ENCODE measurements at places on chromosomes 1 and 21.

- DNase-seq = no peak
Observed at GRCh38 chr21:45537746-45538291, 4.4 kb downstream of the SLC19A1 start.

DNA sequence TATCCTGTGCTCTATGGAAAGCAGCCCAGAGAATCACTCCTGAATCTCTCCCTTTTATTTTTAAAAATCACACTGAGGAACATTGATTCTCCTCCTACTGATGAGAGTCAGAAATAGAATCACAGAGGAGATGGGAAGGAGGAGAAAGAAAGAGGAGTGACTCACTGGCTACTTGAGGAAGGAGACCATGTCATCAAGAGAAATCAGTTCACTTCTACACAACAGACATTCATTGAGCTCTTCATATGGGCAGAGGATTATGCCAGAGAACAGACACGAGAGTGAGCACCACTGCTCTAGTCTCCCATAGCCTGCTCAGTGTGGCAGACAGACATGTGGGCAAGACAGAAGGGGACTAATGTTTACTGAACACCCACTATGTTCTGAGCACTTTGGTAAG lies 44.2 kb downstream of the RAB3B start:
- DNase-seq = no peak

GRCh38 chr1:112460615-112461014 lies 48.1 kb upstream of the WNT2B start:
- peak; percentile 5 for DNase-seq

DNA sequence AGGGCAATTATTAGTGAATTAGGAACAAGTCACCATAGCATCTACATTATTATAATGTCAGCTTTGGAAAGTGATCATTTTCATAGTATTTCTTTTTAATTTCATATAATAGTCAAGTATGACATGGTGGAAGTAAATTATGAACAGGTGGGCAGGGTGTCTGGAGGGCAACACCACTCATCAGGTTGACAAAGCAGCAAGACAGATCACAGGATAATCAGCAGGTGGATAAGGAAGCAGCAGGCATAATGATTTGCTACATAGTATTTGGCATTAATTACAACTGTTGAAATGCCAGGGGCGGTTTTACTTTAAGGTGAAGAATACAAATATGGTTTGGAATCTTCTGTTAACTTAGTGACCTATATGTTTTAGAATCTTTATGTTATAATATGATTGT lies 1342.2 kb downstream of the PLA2G4A start:
- no peak for DNase-seq

GRCh38 chr1:184027826-184028695 lies 9.5 kb downstream of the COLGALT2 start:
- DNase-seq = peak; percentile 79

GRCh38 chr1:97837161-97837560 lies 83.7 kb downstream of the DPYD start:
- DNase-seq = no peak

GRCh38 chr1:174191349-174191862 lies 32.1 kb downstream of the RABGAP1L start:
- DNase-seq = peak; percentile 28

GRCh38 chr1:229570891-229571516 lies 12.5 kb upstream of the ABCB10 start:
- DNase-seq = no peak

GRCh38 chr1:113353580-113353979 lies 36.7 kb upstream of the MAGI3 start:
- DNase-seq = no peak

GRCh38 chr1:119715542-119715941 lies 3.8 kb downstream of the PHGDH start:
- DNase-seq = peak; percentile 22

DNA sequence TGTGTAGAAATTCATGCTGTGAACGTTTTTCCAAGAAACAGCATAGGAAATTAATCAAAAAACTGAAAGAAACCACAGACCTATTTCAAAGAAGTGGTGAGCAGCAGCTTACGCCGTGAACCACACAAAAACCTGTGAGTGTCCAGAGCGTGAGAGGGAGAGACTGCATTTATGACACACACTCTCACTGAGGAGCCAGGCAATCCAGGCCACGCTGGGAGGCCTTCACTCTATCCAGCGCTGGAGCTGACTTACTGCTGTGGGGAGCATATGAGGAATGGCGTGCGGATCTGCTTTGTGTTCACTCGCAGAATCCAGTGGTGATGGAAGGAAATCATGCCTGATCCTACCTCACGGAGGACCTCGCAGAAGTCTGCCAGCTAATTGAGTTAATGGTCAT lies 12.7 kb downstream of the ADAMTS1 start:
- DNase-seq = no peak

GRCh38 chr1:226806988-226807387 lies 63.4 kb upstream of the PSEN2 start:
- no peak for DNase-seq

- DNase-seq = no peak
Observed at GRCh38 chr1:209761011-209761635, 5.3 kb downstream of the TRAF3IP3 start.

GRCh38 chr1:71885171-71885570 lies 397.2 kb downstream of the NEGR1 start:
- no peak for DNase-seq

DNA sequence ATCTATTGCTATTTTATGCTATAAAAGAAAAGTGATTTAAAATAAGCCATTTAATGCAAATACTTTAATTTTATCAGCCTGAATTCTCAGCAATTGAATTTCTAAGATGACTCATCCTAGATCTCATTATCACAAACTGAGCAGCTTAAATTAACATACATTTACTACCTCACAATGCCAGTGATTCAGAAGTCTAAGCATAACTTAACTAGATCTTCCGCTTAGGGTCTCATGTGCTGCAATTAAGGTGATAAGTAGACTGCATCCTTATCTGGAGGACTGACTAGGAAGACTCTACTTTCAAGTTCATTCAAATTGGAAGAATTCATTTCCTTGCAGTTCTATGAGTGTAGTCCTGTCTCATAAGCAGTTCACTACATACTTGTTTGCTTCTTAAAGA lies 286.6 kb downstream of the COL11A1 start:
- no peak for DNase-seq

DNA sequence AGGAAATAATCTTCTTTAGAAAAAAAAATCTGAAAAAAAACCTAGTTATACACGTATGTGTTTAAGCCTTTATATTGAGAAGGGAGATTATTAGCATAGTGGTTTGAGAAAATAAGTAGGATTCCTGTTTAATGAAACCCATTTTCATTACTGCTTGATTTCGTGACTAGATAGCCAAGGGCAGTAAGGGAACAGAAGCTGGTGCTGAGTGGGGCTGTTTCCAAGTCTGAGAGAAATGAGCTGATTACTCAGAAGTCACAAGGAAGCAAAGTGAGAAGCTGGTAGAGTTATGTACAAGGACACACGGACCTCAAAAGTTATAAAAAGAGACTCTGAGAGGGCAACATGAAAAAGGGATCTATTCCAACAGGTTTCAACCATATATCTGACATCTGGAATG lies 256.5 kb downstream of the TTLL7 start:
- no peak for DNase-seq

- DNase-seq = no peak
Observed at GRCh38 chr1:204728045-204728444, 42.5 kb upstream of the LRRN2 start.

- DNase-seq = peak; percentile 29
Observed at GRCh38 chr1:81512252-81513003, 288.3 kb upstream of the ADGRL2 start.

- peak; percentile 83 for DNase-seq
Observed at GRCh38 chr21:14259747-14260146, 43.8 kb downstream of the RBM11 start.
